Subcutaneous adipose tissue (tissue), 4 donors: ENCODE measurements at places on chromosomes 13 and 19. TPM values are rescaled to one million over a fixed set of nuclear protein-coding genes. Genes with fewer than 3 reads are reported as not detected.

The C1QTNF9B gene
- total RNA-seq, result not detected

The TGFBR3L gene
- not detected for total RNA-seq

The TEKTIP1 gene
- total RNA-seq, result 4.1 TPM

The ERICH4 gene
- not detected for total RNA-seq

The WASF3 gene
- total RNA-seq, result 53.1 TPM

The ZNF491 gene
- total RNA-seq, result 1.3 TPM

The LCP1 gene
- total RNA-seq, result 97.5 TPM

The ZNF91 gene
- 158 TPM for total RNA-seq

The MED4 gene
- total RNA-seq, result 40.4 TPM

The CEBPA gene
- total RNA-seq, result 114 TPM

The SLC25A42 gene
- 5.8 TPM for total RNA-seq

The ZNF600 gene
- 8.5 TPM for total RNA-seq

The ZNF100 gene
- total RNA-seq, result 11.4 TPM
